ENCODE measurements at places on chromosomes 11 and 22.

DNA sequence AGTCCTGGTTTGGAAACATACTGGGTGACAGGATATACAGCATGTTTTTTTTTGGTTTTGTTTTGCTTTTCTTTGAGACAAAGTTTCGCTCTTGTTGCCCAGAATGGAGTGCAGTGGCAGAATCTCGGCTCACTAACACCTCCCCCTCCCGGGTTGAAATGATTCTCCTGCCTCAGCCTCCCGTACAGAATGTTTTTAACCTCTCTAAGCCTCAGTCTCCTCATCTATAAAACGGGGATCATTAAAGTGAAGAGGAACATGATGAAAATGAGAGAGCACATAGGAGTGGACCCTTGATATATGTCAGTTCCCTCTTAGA, 28.1 kb upstream of the SCARF2 start:
- no peak for DNase-seq

DNA sequence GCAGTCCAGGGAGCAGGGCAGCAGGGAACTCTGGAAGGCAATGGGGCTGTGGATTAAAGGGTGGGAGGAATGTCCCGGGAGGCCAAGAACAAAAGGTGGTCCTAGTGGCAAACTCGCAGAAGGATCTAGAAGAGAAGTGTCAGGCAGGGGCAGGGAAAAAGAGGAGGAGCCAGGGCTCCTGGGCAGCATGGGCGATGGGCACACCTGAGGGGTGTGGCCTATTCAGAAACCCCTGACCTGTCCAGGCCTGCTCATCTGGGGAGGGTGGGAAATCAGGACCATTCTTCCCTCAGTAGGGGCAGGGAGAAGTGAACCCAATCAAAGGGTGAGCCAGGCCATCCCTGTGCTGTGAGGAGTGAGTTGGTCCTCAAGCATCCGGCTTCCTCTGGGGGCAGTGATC, 108.6 kb downstream of the TRIM29 start:
- no peak for DNase-seq

- no peak for DNase-seq
Observed at GRCh38 chr11:19905280-19905853, 192.7 kb downstream of the NAV2 start.

DNA sequence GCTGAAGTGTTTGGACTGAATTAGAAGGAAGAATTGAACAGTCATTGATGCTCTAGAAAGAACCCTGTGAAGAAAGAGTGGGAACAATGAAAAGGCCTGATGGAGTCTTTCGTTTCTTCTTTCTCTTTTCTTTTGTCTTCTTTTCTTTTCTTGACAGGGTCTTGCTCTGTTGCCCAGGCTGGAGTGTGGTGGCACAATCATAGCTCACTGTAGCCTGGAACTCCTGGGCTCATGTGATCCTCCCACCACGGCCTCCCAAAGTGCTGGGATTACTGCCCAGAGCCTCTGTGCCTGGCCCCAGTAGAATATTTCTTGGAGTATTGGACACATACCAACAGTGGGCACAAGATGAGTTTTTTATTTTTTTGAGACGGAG, 1.1 kb downstream of the FEN1 start:
- DNase-seq, result no peak

DNA sequence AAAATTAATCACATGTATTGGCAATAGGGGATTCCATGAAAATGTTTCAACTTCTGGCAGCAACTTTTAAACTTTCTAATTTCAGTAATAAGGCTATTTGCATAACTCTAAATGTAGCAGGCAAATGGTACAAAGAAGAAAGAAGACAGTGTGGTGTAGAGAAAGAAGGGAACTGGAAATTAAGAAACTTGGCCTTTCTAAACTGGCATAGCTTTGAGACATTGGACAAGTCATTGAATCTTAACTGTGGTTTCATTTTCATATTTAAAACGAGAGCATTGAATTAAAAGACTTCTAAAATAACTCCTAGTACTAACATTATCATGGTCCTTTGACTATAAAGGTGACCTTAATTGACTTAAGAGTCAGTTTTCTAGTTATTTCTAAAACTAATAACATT, 125.0 kb downstream of the UVRAG start:
- no peak for DNase-seq

DNA sequence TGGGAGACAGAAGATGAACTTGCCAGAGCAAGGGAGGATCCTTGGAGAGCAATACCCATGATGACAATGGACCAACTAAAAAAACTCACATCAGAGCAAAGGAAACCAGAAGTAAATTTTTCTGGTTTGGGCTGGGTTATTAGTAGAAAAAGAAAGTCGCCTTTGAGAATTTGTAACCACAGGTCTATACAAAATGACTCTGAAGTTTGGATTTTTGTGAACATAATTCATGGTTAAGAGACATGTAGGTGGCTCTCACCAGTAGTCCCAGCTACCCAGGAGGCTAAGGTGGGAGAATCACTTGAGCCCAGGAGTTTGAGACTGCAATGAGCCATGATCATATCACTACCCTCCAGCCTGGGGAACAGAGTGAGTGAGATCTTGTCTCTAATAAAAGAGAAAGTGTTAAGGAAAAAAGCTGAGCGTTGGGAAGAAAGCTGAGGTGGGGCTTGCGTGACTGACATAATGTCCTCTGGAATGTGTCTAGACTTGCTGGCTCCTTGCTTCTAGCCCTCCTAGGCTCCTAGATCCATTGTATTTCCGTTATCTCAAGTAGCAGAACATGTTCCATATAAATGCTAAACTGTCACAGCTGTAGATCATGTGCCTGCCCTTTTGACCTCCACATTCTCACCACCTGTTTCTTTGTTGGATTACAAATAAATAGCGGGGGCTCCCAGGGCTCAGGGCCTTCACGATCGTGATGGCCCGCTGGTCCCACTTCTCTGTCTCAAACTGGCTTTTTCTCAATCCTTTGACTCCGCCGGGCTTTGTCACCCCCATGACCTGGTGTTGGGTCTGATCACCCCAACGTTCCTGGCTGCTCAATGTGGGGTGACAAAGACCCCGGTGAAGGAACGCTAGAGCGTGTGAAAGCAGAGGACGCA, 56.2 kb upstream of the SC5D start:
- DNase-seq, result no peak

DNA sequence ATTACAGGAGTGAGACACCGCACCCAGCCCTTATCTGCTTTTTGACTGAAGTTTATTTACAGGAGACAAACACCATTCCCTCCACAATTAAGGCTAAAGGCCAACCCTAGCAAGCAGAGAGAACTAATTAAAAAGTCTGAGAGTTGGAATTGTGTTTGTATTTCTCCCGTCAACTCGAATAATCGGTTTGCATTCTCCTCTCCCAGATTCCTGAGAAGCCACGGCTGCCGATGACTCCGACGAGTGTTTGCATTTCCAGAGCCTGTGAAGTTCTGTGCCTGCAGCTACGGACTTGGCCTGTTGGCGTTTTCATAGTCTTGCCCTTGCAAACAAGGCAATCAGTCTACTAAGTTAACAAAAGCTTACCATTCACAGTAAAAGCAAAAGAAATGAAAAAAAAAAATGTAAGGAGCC, 73.2 kb upstream of the NUP50 start:
- no peak for DNase-seq

DNA sequence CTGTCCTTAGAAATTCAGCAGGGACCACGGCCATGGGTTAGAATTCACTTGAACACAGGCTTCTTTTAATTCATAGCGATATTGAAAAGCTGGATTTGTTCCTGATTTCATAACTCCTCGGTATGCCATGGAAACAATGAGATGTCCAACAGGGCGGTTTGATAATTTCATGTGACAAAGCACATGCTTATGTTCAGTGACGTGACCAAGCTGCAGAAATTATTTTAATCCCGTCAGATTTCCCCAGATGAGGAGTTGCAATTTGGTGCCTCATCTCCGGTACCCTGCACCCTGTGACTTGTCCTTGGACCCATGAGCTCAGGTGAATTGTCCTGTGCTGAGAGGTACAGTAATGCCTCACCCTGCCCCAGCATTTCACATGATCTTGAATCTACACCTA, 81.7 kb downstream of the C11orf91 start:
- DNase-seq, result no peak

- no peak for DNase-seq
Observed at GRCh38 chr11:27416568-27417176, 53.7 kb upstream of the CCDC34 start.

- no peak for DNase-seq
Observed at GRCh38 chr11:109140857-109141515, 281.0 kb upstream of the C11orf87 start.

GRCh38 chr11:134685793-134686380, 273.8 kb upstream of the B3GAT1 start:
- no peak for DNase-seq

- no peak for DNase-seq
Observed at GRCh38 chr11:111605681-111606080, 3.4 kb downstream of the SIK2 start.

DNA sequence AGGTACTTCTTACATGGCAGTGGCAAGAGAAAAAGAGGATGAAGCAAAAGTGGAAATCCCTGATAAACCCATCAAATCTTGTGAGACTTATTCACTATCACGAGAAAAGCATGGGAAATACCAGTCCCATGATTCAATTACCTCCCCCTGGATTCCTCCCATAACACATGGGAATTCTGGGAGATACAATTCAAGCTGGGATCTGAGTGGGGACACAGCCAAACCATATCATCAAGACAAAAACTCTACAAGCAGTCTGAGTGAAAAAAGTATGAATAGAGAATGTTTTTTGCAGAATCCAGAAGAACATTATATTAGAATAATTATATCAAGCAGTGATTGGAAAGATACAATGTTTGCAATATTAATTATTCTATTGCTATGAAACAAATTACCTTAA, 893.7 kb downstream of the FAM181B start:
- no peak for DNase-seq

DNA sequence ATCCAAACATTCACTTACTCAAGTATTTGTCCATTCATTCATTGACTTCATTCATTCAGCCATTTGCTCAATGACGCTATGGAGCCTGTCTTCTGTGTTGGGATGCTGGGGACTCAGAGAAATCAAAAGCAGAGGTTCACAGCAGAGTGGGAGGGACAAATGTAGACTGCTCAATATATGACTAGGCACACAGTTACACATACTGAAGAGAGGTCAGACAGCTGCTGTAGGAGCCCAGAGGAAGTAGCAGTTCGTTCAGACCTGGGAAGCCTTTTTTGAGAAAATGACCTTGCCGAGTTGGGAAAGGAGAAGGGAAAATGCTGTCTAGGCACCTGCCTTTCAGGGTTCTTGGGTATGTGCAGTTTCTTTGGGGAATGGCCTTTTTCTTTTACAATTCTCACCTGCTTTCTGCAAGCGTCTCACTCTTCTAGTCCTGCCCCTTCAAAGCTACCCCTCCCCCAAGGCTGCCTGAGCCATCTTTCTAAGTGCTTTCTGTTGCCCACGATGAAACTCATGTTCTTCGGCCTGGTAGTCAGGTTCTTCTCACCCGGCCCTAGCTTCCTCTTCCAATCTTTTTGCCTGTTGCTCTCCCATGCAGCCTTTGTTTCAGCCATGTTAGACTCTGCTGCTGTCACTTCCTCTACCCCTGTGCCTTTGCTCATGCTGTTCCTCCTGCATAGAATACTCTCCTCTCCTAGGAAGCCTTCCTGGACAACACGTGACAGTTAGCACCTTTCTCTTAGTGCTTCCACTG, 4.2 kb upstream of the UVRAG start:
- no peak for DNase-seq

DNA sequence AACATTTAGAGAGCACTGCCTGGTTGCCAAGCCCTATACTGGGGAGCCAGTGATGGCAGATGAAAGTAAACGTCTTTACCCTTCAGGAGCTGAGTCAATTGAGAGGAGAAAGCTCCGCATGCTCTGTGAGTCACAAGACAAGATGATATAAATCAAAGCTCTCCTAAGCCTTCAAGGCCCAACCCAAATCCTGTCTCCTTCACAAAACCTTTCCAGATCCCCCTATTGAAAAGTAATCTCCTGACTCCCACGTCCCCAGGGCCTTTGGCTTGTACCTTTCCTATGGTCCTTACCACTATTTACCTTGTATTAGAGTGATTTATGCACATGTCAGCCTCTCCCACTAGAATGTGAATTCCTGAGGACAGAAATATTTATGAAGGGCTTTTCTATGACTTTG, 230.1 kb upstream of the TENM4 start:
- DNase-seq, result no peak

GRCh38 chr22:29109822-29110221, 37.0 kb downstream of the KREMEN1 start:
- DNase-seq, result no peak

DNA sequence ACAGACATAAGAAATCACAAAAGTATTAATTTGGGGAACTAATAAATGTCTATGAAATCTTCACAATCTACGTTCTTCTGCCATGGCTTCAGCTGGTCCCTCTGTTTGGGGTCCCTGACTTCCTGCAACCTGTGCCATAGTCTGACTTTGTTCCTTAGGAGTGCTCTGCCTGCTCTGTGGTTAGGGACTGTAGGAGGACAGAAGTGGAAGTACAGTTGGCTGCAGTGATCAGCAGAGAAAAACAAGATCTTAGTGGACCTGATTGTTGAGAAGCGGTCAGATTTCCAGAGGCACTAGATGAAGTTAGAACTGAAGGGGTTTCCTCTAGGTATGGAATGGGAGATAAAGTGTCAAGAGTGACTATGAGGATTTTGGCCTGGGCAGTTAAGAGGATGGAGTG, 80.6 kb downstream of the PPP6R3 start:
- no peak for DNase-seq

DNA sequence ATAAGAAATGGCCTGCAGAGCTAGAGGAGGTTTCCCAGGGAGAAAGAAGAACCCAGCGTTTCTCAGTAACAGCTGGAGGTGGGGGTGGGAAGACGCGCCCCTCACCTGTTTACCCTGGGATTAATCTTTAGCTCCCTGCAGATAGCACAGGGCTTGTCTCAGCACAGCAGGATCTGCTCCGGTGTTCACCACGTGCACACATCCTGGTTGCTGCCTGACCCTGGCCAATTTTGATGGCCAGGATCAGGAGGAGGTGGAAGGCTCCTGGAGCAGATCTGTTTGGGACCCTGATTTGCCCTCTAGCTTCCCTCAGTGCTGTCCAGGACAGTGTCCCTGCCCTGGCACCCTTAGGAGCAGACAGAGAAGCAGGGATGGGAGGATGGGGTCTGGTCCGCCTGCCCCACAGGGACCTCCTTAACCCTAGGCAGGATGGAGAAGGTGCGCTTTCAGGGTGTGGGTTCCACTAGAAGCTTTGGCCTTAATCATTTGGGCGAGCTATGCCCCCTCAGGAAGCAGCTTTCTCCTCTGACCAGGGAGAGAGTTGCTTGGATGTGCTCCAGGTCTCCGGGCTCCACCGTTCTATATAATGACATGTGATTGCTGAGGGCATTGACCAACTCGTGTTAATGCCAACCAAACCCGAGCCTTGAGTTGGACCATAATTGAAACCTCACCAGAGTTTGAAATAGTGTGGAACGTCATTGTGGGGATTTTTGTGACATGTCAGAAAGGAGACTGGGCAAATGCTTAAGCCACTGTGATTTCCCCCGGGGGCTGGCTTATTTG, 19.3 kb downstream of the UPB1 start:
- DNase-seq, result no peak

Data from activated effector memory CD4-positive, alpha-beta T cell treated with Interleukin-2 at 50 U/mL for 16 hours (primary cell).